ENCODE measurements at places on chromosomes 1 and 21. TPM values are rescaled to one million over a fixed set of nuclear protein-coding genes. Genes with fewer than 3 reads are reported as not detected.

- no peak for DNase-seq
Observed at GRCh38 chr1:212074856-212075255, 39.3 kb downstream of the DTL start.

DNA sequence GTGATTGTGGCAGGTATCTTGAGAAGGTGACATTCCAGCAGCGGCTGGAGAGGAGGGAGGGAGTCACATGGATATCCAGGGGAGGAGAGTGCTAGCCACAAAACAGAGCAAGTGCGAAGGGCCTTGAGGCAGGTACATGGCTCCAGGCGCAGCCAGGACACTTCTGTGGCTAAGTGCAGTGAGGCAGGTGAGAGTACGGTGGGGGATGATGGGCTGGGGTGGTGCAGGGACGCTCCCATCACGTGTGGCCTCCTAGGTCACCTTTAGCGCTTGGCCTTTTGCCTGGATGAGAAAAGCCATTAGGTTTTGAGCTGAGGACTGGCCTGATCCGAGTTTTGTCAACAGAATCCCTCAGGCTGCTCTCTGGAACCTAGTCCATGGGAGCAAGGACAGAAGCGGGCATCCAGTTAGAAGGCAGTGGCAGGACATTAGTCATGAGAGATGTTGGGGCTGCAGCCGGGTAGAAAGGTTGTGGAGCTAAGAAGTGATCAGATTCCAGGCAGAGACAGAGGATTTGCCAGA lies 31.6 kb downstream of the SMYD2 start:
- DNase-seq, result no peak

- peak; percentile 89 for DNase-seq
Observed at GRCh38 chr1:157156058-157156541, 17.9 kb upstream of the ETV3 start.

DNA sequence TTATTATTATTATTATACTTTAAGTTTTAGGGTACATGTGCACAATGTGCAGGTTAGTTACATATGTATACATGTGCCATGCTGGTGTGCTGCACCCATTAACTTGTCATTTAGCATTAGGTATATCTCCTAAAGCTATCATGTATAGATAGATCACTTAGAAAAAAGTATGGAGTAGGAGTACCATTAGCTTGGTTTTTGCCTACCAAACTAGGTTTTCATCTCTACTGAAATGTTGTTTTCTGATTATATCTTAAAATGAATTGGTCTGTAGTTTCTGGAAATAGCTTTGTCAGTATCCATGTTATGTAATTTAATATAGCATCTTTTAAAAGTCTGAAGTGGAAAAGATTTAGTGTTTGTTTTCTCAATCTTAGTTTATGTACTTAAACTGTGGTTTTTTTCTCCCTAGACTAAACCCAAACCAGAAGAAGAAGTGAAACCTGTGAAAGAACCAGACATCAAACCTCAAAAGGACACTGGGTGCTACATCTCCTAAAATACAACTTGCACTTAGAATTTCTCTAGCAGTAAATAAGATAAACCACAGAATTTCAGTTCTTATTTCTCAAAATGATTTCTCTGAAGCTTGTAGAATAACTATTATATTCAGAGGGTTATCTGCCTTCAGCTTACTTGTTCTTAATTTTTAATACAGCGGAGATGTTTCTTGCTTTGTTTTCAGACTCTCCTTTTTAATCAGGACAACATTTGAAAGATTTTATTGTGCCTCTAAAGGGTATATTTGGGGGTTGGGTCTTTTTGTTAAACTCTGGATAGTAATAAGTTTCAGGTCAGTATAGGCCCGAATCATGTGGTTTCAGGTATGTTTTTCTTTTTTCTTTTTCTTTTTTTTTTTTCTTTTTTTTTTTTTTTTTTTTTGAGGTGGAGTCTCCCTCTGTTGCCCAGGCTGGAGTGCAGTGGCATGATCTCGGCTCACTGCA lies 4.5 kb upstream of the FAM177B start:
- no peak for DNase-seq

GRCh38 chr1:59100708-59101374 lies 196.1 kb upstream of the FGGY start:
- peak; percentile 8 for DNase-seq

GRCh38 chr1:160216301-160216700 lies 11.1 kb downstream of the PEA15 start:
- no peak for DNase-seq

- DNase-seq, result no peak
Observed at GRCh38 chr1:164716992-164717703, 158.2 kb downstream of the PBX1 start.

- no peak for DNase-seq
Observed at GRCh38 chr1:40380817-40381216, 7.3 kb downstream of the SMAP2 start.

DNA sequence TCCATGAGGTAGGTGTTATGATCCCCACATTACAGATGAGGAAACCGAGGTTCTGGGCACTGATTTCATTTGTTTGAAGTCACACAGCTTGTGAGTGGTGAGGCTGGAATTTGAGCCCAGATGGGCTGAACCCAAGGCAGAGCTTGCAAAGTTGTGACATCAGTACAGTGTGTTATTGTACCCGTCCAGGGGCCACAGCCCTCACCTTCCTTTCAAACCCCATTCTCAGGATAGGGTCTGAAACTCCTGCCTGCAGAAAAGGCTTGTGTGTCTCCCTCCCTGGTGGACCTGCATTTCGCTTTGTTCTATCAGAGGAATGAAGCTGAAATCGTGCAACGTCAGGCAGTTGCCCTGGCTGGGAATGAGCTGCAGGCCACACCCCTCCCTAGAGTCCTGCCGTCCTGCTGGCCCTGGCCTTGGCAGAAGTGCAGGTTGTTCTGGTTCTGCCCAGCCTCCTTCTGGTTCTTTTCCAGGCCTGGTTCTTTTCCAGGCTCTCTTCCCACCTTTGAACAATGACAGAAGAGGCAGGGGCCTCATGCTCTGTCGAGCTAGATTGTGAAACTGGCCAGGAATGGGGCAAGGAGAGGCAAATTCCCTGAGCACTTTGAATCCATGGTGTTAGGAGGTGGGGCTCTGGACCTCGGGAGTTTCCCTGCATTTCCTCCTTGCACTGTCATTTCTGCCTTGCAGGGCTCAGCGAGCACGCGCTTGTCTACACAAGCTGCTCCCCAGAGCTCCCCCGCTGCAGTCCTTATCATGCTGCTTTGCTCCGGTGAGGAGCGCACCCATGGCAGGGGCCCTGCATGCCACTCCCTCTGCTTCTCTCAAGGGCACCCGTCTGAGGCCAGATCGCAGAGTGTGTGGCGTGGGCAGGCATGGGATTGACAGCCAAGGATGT lies 8.2 kb upstream of the MYOM3 start:
- no peak for DNase-seq

GRCh38 chr1:43970502-43970901 lies 692 bp downstream of the DPH2 start:
- no peak for DNase-seq

COL6A2 gene
- 3.3 TPM for total RNA-seq

RGS18 gene
- not detected for total RNA-seq

C1orf53 gene
- total RNA-seq, result not detected

ASCL5 gene
- total RNA-seq, result 0.09 TPM

KCND3 gene
- not detected for total RNA-seq

ACOT11 gene
- total RNA-seq, result 2.0 TPM

RPF1 gene
- 70.2 TPM for total RNA-seq
